AG20443 (cell line): ENCODE measurements at places on chromosomes 5 and 9.

DNA sequence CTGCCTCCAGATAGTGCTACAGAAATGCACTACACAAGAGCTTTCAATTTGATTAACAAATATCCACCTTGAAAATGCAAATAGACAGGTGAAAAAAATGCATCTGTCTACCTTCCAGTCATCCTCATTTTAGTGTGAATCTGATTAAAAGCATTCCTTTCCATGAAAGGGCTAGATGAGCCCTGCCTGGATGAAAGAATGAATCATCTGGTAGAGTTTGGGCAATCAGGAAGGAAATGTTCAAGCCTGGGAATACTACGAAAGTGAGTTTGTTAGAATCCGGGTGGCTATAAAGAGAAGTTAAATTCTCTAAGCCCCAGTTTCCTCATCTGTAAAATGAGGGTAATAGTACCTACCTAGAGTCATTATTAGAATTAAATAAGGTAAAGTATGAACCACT, 142.6 kb downstream of the FAM114A2 start:
- peak; percentile 51 for DNase-seq

- peak; percentile 32 for DNase-seq
These were observed 82.6 kb downstream of the PBX3 start for GRCh38 chr9:125829743-125830142.

GRCh38 chr5:159089675-159090074, 10.0 kb downstream of the EBF1 start:
- no peak for DNase-seq

- no peak for DNase-seq
These were observed 113.8 kb downstream of the GNAQ start for GRCh38 chr9:77917800-77918199.

- DNase-seq = no peak
These were observed 1972.1 kb downstream of the MAT2B start for GRCh38 chr5:165477546-165477945.

DNA sequence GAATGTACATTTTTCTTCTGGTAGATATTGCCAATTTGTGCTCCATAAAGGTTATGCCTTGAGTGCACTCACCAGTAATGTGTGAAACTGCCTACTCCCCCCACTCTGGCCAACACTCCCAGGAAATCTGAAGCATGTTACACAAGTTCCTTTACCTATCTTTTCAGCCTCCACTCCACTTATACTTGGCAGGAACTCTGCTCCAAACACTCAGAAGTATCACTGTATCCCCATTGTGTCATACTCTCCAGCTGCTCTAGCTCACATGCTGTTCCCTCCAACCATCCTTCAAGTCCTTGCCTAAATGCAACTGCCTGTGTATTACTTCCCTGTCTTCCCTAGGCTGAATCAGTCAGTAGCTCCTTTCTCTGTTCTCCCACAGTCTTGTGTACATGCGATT, 28.3 kb downstream of the POU4F3 start:
- no peak for DNase-seq

DNA sequence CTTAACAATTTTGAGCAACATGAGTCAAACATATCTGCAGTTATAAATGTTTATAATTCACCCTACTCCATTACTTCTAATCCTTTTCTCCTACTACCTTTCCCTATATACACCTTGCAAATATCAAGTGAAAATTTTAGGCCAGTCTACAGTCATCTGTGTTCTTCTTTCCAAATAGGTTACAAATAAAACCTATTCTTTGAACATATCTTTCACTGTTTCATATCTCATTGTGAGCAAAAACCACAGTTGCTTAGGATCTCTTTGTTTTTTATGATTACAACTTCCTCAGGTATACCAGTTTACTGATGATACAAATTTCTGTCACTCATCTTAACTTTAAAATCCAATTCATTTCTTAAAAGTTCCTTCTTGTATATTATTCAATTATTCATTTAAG, 34.4 kb downstream of the RFX3 start:
- DNase-seq = no peak

DNA sequence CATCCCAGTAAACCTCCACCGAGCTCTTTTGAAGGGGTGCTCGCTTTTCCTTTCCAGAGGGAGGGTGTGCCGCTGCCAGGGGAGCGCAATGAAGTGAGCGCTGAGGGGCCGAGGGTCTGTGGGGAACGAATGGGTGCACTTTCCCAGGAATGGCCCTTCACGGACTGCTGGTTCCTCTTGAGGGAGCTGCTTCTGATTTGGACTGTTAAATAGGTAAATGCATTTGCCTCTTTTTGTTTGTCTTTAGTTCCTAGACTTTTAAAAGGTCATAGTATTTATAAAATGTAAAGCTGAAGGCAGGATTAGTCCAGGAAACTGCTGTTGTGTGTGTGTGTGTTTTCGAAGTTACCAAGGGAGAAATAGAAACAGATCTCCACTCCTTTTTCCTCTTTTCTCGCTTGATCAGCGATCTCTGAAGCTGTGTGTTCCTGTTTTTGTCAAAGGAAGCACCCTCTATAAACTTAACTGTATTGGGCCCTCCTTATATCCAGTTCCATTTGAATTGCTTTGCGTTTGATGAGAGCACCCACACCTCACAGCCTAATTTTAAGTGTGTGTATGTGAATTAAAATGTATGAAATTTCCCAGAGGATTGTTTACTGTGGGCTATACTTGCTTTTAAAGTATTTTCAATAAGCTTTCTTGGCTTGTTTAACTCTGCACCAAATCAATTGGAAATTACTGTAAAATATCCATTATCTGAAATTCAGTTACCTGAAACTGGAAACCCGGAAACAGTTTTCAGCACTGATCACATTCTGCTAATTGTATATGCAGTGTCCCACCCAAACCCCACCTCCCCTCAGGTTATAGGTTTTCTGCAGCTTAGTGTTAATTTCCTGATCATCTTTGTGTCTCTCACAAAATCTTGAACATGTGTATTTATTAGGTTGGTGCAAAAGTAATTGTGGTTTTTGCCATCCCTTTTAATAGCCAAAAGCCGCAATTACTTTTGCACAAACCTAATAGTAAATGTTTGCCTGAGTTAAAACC, 966 bp downstream of the SNX2 start:
- DNase-seq = peak; percentile 9

- no peak for DNase-seq
These were observed 642 bp downstream of the RBM22 start for GRCh38 chr5:150700246-150700593.

GRCh38 chr5:169795338-169795737, 158.3 kb downstream of the DOCK2 start:
- DNase-seq = no peak

DNA sequence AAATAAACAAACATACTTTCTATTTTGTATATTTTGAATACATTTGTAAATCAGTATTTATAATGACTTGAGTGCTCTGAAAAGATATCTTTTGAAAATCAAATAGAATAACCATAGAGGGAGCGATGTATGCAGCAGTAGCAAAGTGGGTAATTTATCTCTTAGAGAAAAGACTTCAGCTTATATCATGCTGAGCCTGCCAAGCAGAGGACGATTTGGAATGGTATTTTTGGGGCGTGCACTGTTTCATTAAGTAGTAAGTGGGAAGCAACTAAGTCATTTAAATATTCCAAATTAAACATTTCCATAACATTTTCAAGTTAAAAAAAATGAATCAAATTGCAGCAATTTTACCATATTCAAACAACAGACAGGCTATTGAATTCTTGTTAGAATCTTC, 147.6 kb downstream of the CDH10 start:
- no peak for DNase-seq

GRCh38 chr5:136032564-136032963, 3.8 kb downstream of the TGFBI start:
- DNase-seq = peak; percentile 75

DNA sequence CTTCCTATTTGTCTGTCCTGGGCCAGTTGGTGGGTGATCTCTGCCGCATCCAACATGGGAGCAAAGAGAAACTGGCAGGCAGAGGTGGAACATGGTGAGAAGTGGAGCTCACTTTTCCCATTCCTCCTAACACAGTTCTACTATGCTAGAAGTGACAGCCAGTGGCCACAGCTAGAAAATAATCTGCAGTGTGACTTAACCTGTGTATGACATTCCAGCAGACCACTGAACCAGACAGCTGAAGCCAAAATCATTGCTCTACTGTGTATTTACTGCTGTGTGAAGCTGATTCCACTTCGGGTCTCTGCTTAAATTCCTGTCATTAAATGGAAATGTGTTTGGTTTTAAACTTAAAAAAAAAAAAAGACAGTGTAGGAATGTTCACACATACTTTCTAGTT, 523.0 kb downstream of the MTRR start:
- no peak for DNase-seq

- DNase-seq = no peak
These were observed 276.1 kb downstream of the ARRDC3 start for GRCh38 chr5:91106842-91107511.

- no peak for DNase-seq
These were observed 83.7 kb downstream of the MYO10 start for GRCh38 chr5:16852251-16853005.

DNA sequence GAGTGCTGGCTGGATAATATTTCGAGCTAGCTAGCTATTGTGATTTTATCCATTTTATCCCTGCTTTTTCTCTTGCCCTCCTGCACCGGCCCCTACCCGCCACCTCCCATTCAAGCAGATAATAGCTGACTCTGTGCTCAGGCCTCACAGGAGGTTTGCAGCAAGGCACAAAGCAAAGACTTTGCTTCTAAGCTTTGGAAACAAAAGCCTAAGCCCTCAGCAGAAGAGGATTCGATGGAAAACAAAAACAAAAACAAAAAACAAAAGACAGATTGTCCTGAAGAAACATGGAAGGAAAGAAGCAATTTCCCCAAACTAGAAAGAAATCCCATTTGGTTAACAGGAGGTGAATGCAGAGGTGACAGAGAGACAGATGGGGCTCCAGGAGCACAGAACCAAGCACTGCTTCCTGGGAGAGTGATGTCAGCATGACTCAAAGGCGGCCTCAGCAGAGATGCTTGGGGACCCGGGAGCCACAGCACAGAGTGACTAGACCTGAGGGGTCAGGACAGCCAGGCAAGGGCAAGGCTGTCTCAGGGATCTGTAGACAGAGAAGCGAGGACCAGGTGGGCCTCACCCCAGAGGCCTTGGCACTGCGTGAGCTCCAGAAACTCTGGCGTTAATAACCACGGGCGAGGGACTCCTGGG, 28.4 kb downstream of the MTX3 start:
- DNase-seq = peak; percentile 49

GRCh38 chr9:116494815-116495634, 192.1 kb upstream of the TRIM32 start:
- no peak for DNase-seq

DNA sequence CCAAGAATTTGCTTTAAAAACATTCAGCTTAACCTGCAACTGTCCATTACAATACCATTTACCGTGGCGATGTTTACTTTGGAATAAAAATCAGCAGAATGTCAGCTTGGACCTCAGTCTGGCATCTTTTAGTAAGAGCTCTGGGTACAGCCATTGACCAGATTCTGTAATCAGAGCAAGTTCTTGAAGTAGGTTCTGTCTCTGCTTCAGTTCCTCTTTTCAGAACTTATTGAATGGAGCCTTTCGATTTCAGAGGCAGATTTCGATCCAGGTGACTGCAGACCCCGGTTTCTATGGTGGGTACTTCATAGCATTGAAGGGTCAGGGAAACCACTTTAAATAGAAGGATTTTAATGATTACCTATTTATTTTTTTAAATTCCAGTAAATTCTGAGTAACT, 53.4 kb upstream of the SV2C start:
- no peak for DNase-seq

- peak; percentile 34 for DNase-seq
These were observed 52.7 kb upstream of the ARL15 start for GRCh38 chr5:54362992-54363625.

GRCh38 chr9:126642010-126642744, 28.4 kb downstream of the LMX1B start:
- no peak for DNase-seq

DNA sequence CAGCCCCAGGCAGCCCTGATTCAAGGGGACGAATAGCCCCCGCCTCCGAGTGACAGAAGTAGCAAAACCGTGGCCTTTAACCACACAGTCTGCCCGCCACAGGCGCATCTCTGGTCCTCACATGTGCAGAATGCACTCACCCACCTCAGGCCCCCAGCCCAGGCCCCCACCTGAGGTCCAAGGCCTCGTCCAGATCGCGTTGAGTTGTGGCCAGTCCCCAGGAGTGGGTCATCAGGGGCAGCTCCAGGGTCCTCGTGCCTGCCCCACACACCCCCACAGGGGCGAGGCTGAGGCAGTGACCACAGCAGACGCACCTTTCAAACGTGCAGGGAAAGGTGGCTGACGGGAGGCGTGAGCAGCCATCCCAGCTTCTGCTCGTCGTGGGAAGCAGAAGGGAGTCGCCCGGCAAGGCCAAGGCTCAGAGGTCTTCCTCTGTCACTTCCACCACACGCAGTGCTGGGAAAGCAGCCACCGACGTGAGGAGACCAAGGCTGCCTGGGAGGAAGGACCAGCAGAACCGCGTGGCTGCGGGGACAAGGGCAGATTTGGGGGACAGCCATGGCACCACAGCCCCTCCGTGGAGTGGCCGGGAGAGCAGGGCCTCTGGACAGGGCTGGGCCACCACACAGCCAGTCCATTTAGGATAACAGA, 77.8 kb upstream of the OTULINL start:
- no peak for DNase-seq

- no peak for DNase-seq
These were observed 123.8 kb downstream of the GDNF start for GRCh38 chr5:37715992-37716391.

DNA sequence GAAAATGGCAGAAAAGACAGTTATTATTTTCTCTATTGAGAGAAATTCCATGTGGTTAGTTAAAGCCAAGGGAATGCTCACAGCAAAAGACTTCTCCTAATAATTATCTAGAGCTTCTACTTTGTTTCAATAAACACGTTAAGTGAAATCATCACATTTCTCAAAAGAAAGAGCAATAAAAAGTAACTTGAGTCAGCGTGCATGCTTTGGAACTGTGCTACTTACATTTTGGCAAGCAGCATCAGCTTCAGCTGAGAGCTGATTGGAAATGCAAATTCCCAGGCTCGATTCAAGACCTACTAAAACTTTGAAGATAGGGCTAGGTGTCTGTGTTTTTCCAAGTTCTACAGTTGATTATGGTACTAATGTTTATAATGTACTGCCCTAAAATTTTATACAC, 132.1 kb downstream of the CDH18 start:
- DNase-seq = no peak

- no peak for DNase-seq
These were observed 56.8 kb upstream of the CPEB4 start for GRCh38 chr5:173831196-173831914.

- DNase-seq = no peak
These were observed 169.7 kb downstream of the GLIS3 start for GRCh38 chr9:4130166-4130565.

DNA sequence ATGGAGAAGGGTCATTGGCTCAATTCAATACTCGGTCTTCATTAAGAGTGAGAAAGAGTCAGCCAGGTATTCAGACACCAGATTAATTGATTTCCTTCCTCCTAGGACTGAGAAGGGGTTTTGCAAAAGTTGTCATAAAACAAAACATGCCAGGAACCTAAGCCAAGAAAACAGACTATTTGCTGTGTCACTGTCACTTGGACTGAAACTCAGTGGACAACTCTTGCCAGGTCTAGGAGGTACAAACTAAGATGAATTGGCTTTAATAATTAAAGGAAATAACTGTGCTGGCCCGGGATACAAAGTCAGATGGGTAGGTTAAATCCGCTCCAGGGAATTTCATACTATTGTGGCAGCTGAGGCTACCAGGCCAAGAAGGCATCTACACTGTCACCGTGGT, 71.1 kb upstream of the TBC1D9B start:
- DNase-seq = no peak

- DNase-seq = peak; percentile 55
These were observed 2.5 kb upstream of the NDFIP1 start for GRCh38 chr5:142106061-142106460.
